ENCODE measurements at places on chromosomes 16 and 17.

DNA sequence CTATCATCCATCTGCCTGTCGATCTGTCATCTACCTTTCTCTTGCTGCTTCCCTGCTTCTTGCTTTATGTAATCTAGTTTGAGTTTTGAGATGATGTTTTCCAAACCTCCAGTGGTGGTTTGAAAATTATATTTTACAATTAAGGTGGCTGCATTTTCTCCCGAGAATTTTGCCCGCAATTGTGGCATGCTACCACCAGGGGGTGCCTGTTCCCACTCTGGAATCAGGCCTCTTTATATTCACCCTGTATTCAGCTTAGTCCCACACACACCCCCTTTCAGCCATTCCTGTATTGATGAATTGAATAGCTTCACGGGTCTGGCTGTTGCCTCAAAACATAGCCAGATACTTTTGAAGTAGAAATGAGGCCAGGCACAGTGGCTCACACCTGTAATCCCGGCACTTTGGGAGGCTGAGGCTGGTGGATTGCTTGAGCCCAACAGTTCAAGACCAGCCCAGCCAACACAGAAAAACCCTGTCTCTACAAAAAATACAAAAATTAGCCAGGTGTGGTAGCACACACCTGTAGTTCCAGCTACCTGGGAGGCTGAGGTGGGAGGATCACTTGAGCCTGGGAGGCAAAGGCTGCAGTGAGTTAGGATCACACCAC lies 3.2 kb downstream of the PRSS22 start:
- DNase-seq: no peak

- DNase-seq: no peak
Observed at GRCh38 chr17:82275326-82275725, 1.8 kb upstream of the CSNK1D start.

DNA sequence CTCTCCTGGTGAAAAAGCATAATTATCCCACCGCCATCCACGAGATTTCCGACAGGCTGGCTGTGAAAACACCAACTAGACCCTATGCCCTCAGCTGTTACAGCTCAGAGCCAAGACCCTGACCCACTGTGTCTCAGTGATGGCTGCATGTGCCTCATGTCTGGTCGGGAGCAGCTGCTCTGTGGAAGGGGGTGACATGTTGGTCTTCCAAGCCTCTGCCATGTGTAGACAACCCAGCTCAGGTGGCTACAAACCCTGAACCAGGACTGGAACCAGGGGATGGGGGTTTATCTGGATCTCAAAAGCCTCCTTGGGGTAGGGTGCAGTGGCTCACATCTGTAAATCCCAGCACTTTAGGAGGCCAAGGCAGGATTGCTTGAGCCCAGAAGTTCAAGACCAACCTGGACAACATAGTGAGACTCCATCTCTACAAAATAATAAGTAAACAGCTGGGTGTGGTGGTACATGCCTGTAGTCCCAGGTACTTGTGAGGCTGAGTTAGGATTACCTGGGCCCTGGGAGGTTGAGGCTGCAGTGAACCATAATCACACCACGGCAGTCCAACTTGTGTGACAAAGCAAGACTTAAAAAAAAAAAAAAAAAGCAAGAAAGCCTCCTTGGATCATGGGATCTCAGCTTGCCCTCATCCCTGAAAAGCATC lies 220.3 kb downstream of the CPPED1 start:
- no peak for DNase-seq

DNA sequence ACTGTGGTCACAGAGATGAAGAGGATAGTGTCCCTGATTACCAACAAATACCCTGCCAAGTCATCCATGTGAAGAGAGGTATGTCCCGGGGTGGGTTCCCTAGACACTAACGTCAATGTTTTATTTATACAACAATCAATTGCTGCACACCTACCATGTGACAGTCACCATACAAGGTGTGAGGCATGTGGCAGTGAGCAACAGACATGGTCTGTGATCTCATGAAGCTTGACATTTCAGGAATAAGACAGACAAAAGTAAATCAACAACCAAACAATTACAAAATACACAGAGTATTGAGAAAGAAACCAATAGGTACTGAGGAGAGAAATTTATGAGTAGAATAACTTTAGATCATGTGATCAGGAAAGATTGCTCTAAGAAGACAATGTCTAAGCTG lies 268.6 kb downstream of the MRTFB start:
- no peak for DNase-seq

DNA sequence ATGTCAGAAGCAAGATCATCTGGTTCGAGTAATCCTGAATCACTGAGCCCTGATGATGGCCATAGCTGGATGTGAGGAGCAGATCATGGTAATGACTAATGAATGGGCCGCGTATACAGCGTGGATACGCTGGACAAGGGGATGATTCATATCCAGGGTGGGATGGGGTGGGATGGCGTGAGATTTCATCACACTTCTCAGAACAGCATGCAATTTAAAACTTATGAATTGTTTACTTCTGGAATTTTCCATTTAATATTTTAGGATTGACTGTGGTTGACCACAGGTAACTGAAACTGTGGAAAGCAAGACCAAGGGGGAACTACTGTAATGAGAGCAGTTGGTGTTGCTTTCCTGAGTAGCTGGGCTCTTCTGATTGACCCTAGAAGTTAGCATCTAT lies 225.5 kb downstream of the STX8 start:
- DNase-seq: no peak

DNA sequence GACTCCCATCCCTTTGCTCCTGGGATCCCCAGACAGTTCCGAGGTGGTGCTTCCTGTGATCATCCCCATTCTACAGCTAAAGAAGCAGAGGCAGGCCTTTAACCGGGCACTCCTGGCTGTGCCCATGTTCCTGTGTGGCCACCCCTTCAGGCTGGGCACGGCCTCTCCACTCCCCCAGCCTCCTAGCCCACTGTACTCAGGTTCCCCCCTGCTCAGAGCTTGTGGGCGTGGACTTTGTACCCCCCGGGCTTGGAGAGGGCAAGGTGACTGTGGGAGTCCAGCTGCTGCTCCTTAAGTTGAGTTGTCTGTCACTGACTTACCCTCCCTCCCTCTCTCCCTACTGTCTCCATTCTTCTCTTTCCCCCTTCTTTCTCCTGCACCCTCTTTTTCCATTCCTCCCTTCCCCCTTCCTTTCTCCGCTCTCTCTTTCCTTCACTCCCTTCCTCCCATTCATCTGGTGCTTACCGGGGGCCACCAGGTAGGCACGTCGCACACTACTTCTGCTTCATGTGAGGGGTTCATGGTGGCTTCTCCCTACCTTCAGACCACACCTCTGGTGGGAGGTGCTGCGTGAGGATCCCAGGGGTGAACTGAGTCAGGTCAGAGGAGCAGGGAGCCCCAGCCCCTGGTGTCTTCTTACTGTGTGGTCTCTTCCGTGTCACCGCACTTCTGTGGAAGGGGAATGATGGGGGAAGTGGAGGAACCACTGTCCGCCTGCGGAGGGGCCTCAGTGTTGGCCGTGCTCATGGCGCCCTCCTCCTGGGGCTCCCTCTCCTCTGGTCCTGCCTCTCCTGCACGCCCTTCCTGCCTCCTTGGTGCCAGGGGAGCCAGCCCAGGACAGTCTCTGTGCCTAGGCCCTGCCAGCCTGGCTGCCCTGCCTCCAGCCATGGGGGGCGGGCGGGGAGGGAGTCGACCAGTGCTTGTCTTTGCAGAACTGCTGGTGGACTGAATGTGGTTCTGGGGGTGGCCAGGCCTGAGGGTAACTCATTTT lies 29.7 kb downstream of the CMIP start:
- DNase-seq: no peak

DNA sequence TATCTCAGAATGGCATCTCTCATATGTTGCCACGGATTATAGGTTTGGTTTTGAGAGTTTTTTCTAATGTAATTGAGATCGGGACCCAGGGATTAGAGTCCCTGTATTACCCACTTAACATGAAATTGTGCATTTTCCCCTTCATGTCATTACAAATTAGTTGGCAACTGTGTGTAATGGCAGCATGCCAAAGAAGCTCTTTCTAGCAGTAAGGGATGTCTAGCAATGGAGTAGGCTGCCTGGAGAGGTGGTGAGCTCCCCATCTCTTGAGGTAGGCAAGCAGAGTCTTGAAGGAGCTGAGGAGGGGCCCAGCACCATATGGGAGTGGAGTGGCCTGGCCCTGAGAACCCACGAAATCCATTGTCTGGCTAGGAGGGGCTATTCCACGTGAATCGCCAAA lies 10.0 kb upstream of the KATNB1 start:
- no peak for DNase-seq

GRCh38 chr16:89222931-89223330 lies 5.4 kb downstream of the ZNF778 start:
- DNase-seq: no peak

- DNase-seq: no peak
Observed at GRCh38 chr17:81084680-81085419, 49.9 kb downstream of the BAIAP2 start.

DNA sequence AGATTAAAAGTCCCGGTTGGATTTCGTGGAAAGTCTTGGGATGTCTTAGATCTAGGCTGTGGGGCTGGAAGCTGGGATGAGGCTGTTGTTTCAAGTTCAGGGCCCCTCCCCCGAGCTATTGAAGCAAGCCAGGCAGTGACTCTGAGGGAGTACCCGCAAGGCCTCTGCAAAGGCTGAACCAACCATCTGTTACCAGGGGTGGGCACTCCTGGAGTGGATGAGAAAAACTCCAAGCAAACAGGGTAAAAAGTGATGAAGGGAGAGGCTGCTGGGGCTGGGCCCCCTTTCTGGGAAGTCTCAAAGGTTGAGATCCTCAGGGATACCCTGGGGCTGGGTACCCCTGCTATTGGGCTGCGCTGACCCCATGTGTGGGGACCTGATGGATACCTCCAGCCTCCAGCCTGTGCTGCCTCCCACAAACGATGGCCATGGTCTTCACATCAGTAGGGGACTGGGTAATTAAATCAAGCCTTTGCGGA lies 82.4 kb upstream of the KIFC3 start:
- DNase-seq: no peak

DNA sequence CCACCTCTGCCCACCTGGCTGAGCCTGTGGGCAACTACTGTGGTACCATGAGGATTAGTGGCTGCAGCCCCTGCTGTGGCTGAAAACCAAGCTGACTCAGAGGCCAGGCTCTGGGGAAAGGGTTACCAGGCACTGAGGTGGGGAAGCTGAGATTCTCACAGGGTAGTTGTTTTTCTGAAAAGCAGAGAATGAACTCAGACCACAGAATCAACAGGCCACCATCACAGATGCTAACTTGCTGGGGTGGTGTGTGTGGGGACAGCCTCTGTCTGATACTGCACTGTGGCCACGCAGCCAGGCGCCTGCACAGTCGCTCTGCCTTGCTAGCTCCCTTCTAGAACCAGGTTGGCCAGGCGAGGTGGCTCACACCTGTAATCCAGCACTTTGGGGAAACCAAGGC lies 28.8 kb downstream of the NPLOC4 start:
- no peak for DNase-seq

DNA sequence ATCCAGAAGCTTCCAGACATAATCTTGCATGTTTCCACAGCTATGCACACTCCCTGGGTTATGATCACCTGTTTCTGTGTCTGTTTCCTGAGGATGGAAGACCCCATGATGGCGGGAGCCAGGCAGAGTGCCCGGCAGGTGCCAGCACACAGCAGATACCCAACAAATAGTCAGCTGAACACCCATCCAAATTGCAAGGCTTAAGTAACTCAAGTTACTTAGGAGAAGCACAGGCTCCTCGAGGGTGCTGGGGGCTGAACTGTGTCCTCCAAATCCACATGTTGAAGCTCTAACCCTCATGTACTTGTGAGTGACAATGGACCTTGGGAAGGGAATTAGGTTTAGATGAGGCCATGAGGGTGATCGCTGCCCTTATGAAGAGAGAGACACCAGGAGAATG lies 79.5 kb upstream of the DOC2B start:
- DNase-seq: no peak
